ENCODE measurements at places on chromosomes 3 and 15.

DNA sequence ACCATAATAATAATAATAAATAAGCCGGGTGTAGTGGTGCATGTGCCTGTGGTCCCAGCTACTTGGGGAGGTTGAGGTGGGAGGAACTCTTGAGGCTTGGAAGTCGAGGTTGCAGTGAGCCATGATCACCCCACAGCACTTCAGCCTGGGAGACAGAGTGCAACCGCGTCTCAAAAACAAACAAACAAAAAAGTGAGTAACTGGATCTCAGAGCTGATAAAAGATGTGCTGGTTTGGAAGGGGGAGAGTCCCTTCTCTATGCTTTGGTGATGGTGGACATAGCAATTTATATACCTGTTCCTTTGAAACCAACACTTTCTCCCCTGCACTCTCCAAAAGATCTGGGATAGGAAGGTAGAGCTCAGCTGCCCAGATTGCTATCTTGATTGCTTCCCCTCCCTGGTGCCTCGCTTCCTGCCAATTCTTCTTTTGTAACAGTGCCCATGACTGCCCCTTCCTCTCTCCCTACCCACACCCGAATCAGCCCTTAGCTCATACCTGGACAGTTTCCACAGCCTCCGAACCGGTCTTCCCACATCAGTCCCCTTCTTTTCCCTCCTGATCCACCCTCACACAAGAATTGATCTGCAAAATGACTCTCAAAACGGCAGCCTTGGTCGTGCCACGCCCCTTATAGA lies 55.1 kb upstream of the UBE2E1 start:
- no peaks in the 10 kb centered on the region for H3K27me3 ChIP-seq
- no peaks in the 10 kb centered on the region for H3K4me1 ChIP-seq
- H3K4me3 ChIP-seq = no peak overlapping the region
- DNase-seq = no peak
- H3K27ac ChIP-seq = no peak overlapping the region

GRCh38 chr15:72375501-72375845 lies 341 bp downstream of the HEXA start:
- H3K36me3 ChIP-seq = no peaks in the 10 kb centered on the region
- no peaks in the 10 kb centered on the region for H3K4me1 ChIP-seq
- peak overlapping the region; percentile 86 for H3K4me3 ChIP-seq
- H3K27me3 ChIP-seq = no peaks in the 10 kb centered on the region

GRCh38 chr3:188211476-188211875 lies 57.5 kb downstream of the LPP start:
- H3K4me1 ChIP-seq = peaks cover 41% of the 10 kb centered on the region
- H3K36me3 ChIP-seq = peaks cover 4% of the 10 kb centered on the region
- H3K27ac ChIP-seq = peak overlapping the region; percentile 92
- DNase-seq = peak; percentile 80
- H3K27me3 ChIP-seq = no peaks in the 10 kb centered on the region

DNA sequence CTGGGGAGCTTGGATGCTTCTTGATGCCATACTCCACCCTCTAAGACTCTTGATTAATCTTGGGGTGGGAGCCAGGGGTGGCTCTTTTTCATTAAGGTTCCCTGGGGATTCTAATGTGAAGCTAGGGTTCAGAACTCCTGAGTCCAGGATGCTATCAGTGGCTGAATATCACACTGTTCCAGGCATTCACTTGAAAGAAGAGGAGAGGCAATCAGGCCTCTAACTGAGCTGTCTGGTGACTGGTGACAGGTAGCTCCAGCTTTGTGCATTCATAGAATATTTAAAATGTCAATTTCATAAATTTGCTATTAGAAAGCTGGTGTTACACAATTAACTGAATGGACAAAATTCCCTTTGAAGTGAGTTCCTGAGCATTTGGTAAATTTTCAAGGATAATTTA lies 139.0 kb downstream of the CHDH start:
- no peak overlapping the region for H3K4me3 ChIP-seq
- no peak for DNase-seq
- no peaks in the 10 kb centered on the region for H3K27me3 ChIP-seq

GRCh38 chr15:73141216-73141900 lies 89.1 kb downstream of the NEO1 start:
- H3K4me3 ChIP-seq = no peak overlapping the region
- H3K27ac ChIP-seq = peak overlapping the region; percentile 8
- H3K27me3 ChIP-seq = no peaks in the 10 kb centered on the region
- H3K36me3 ChIP-seq = peaks cover 7% of the 10 kb centered on the region
- DNase-seq = no peak
- peaks cover 6% of the 10 kb centered on the region for H3K4me1 ChIP-seq

- DNase-seq = no peak
- no peak overlapping the region for H3K27ac ChIP-seq
- no peaks in the 10 kb centered on the region for H3K27me3 ChIP-seq
Observed at GRCh38 chr3:36876181-36876936, 68.5 kb downstream of the TRANK1 start.

GRCh38 chr3:6281662-6282061 lies 579.3 kb upstream of the GRM7 start:
- H3K4me1 ChIP-seq = no peaks in the 10 kb centered on the region
- H3K27ac ChIP-seq = no peak overlapping the region
- no peaks in the 10 kb centered on the region for H3K27me3 ChIP-seq

GRCh38 chr3:176870451-176870850 lies 326.8 kb downstream of the TBL1XR1 start:
- no peaks in the 10 kb centered on the region for H3K36me3 ChIP-seq
- H3K27ac ChIP-seq = no peak overlapping the region
- no peak overlapping the region for H3K4me3 ChIP-seq
- H3K4me1 ChIP-seq = no peaks in the 10 kb centered on the region
- no peak for DNase-seq

GRCh38 chr3:72998466-72998865 lies 1.9 kb downstream of the PPP4R2 start:
- peak overlapping the region; percentile 36 for H3K27ac ChIP-seq
- no peak for DNase-seq
- peak overlapping the region; percentile 96 for H3K4me3 ChIP-seq
- peaks cover 7% of the 10 kb centered on the region for H3K4me1 ChIP-seq
- H3K36me3 ChIP-seq = no peaks in the 10 kb centered on the region
- H3K27me3 ChIP-seq = no peaks in the 10 kb centered on the region

- H3K36me3 ChIP-seq = no peaks in the 10 kb centered on the region
- no peak overlapping the region for H3K4me3 ChIP-seq
- H3K27me3 ChIP-seq = no peaks in the 10 kb centered on the region
- H3K4me1 ChIP-seq = peaks cover 5% of the 10 kb centered on the region
- no peak for DNase-seq
Observed at GRCh38 chr3:186751480-186751879, 31.9 kb upstream of the EIF4A2 start.

DNA sequence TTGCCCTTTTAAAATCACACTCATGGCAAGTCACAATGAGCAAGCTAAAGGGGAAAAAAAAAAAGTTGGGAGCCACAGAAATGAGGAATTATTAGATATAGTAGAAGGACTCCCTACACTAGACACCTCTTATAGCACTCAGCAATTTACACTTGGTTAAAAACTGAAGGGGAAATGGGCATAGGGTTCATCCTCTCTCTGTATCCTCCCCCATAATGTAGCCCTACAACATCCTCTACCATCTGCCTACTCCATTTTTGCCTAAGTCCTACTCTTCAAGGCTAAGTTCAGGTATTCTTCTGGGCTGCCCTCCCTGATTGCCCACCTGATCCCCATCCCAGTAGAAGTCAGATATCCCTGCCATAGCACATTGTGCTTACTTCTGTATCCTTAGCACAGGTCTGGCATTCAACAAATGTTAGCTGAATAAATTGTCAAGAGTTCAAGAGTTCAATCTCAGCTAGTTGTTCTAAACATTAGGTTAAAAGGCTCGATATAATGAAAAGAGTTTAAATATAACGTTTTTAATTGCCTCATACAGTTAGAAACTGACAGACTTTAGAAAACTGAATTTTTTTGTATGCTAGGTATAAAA lies 14.5 kb downstream of the SETD2 start:
- no peak overlapping the region for H3K27ac ChIP-seq
- H3K4me1 ChIP-seq = peaks cover 8% of the 10 kb centered on the region
- no peaks in the 10 kb centered on the region for H3K27me3 ChIP-seq
- H3K36me3 ChIP-seq = no peaks in the 10 kb centered on the region
- H3K4me3 ChIP-seq = no peak overlapping the region
- DNase-seq = no peak

- H3K36me3 ChIP-seq = no peaks in the 10 kb centered on the region
- no peaks in the 10 kb centered on the region for H3K27me3 ChIP-seq
- DNase-seq = no peak
- H3K27ac ChIP-seq = no peak overlapping the region
- H3K4me1 ChIP-seq = no peaks in the 10 kb centered on the region
- H3K4me3 ChIP-seq = no peak overlapping the region
Observed at GRCh38 chr15:101358895-101359294, 63.8 kb upstream of the SNRPA1 start.

DNA sequence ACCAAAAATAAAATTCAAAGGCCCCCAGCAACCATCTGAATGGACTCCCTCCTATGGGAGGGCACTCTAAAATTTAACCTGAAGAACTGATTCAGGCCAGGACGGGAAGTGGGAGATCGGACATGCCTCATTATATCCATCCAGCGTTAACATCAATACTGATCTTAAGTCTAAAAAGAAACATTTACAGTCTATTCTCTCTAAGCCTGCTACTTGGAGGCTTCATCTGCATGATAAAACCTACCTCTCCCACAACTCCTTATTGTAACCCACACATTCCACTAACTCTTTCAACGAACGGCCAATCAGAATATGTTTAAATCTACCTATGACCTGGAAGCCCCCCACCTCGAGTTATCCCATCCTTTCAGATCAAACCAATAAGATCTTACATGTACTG lies 68.4 kb downstream of the HERC1 start:
- H3K4me3 ChIP-seq = no peak overlapping the region
- no peaks in the 10 kb centered on the region for H3K36me3 ChIP-seq
- DNase-seq = no peak
- no peaks in the 10 kb centered on the region for H3K4me1 ChIP-seq

- H3K36me3 ChIP-seq = no peaks in the 10 kb centered on the region
- no peaks in the 10 kb centered on the region for H3K27me3 ChIP-seq
- no peak overlapping the region for H3K4me3 ChIP-seq
- DNase-seq = no peak
- no peak overlapping the region for H3K27ac ChIP-seq
Observed at GRCh38 chr3:169362301-169362700, 301.2 kb downstream of the MECOM start.

DNA sequence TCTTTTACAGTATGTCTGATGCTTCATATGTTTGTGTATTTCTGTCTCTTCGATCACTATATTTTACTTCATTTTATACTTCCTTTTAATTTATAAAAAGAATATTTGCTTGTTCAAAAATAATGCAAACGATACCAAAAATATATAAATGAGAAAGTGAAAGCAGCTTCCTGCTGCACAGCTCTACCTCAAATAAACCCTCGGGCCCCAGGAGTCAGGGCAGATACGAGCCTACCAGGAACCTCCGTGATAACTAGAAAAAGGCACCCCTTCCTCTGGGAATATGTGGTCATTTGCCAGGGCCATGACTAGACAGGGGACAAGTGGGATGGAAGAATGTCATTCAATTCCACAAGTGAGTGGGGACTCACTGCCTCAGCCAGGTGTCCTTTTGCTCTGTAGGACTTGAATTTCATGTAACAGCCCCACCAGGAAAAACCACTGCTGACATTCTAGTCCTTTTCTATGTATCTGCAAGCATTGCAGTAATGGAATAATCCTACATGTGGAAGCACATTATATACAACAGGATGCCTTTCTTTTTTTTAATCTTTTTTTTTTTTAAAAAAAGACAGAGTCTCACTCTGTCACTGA lies 133.3 kb downstream of the SUCLG2 start:
- H3K27ac ChIP-seq = no peak overlapping the region
- no peaks in the 10 kb centered on the region for H3K4me1 ChIP-seq
- DNase-seq = no peak
- H3K36me3 ChIP-seq = peaks cover 4% of the 10 kb centered on the region

DNA sequence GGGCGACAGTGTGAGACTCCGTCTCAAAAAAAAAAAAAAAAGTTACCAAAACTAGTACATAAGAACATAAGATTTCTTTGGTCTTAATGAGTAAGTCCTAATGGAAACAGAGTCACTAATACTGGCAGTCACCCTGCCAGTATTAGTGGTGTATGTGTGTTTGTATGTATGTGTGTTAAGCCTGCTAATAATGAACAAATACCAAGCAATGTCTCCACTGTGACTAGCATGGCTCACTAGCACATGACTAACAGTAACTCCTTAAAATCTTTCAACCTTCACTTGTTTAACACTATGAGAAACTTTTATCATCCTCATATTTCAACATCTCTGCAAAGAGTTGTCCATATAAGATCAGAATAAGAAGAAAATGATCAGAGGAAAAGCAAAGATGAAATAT lies 231.0 kb upstream of the ATP11B start:
- no peaks in the 10 kb centered on the region for H3K4me1 ChIP-seq
- H3K4me3 ChIP-seq = no peak overlapping the region
- H3K36me3 ChIP-seq = no peaks in the 10 kb centered on the region
- no peaks in the 10 kb centered on the region for H3K27me3 ChIP-seq

DNA sequence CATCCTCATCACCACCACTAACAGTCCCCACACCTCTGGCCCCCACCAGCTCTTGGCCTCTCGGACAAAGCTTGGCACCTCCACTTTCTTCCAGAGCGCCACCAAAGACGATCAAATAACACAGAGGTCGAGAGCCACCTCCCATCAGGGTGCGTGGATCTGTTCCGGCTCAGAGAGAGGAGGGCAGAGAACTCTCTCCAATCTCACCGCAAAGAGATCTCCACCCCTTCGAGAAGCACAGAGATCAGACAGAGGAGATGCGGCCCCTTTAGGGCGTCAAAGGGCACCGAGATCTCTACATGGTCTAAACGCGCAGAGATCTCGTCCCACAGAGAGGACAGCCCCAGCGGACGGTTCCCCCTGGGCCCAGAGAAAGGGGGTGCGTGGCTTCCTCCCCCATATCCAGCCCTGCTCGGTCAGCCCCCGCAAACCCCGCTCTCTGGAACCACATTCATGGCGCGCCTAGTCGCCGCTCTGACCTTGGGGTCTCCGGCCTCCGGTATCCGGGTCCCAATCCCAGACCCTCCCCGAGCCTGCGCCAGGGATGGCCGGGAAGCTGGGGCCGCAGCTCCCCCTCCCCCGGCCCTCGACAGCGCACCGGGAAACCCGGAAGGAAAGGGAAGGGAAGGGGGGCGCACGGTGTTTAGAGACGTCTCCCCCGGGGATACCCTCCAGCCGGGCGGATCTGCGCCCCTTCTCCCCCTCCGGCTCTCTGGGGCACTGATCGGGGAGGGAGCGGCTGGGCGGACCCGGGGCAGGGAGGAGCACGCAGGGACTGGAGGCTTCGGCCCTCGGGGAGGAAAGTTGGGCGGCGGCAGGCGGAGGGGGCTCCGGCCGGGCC lies 608 bp downstream of the SCN5A start:
- H3K27ac ChIP-seq = no peak overlapping the region
- no peaks in the 10 kb centered on the region for H3K36me3 ChIP-seq
- peaks cover 9% of the 10 kb centered on the region for H3K4me1 ChIP-seq
- no peaks in the 10 kb centered on the region for H3K27me3 ChIP-seq
- H3K4me3 ChIP-seq = peak overlapping the region; percentile 85
